Epithelial cell of proximal tubule (primary cell): ENCODE measurements at places on chromosomes 6 and 20. TPM values are rescaled to one million over a fixed set of nuclear protein-coding genes. Genes with fewer than 3 reads are reported as not detected.

The ME1 gene
- 13.3 and 20.0 TPM in 2 replicates for total RNA-seq

The C20orf144 gene
- not detected in 2 replicates for total RNA-seq

The SYCP2L gene
- total RNA-seq = 1.4 and 3.4 TPM in 2 replicates

The PRND gene
- total RNA-seq = not detected in 2 replicates

DNA sequence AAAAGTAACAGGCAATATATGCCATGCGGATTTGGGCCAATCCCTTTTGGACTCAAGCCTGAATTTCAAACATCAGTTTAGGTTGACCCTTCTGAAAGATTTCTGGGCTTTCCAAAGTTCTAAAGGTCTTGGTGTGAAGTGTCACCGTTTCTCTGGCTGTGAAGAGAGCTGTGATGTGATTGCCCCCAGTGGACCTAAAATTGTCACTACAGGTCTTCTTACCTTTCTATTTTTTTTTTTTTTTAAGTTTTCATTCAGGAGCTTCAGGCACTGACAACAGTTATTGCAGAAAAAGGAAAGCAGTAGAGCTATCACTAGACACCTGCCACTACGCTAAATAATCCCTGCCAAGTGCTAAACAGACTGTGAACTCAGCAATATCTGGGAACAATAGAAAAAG lies 75.7 kb upstream of the OPRM1 start:
- no peak for DNase-seq

- DNase-seq = no peak
Measured at GRCh38 chr6:26197933-26198721, 110.9 kb downstream of the HFE start.

GRCh38 chr6:163764565-163764964 lies 350.0 kb downstream of the QKI start:
- no peak for DNase-seq

DNA sequence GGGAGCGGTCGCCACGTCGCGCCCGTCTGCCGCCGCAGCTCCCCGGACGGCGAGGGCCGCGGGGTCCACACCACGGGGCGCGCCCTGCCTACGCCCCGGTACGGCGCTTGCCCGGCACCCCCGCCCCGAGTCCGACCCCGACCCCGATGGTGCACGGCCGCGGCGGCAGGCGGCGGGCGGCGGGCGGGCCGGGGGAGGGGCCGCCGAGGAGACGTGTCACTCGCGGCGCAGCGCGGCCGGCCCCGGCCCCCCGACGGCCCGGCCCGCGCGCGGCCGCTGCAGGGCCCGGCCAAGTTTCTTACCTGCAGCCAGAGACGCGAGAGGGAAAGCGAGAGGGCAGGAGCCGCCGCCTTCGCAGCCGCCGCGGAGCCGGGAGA lies 328 bp downstream of the RRBP1 start:
- no peak for DNase-seq

GRCh38 chr6:36997811-36998722 lies 7.4 kb upstream of the FGD2 start:
- DNase-seq = no peak
